ENCODE measurements at places on chromosomes 4 and X.

- DNase-seq: no peak
Measured at GRCh38 chr4:38590046-38590445, 74.0 kb upstream of the KLF3 start.

DNA sequence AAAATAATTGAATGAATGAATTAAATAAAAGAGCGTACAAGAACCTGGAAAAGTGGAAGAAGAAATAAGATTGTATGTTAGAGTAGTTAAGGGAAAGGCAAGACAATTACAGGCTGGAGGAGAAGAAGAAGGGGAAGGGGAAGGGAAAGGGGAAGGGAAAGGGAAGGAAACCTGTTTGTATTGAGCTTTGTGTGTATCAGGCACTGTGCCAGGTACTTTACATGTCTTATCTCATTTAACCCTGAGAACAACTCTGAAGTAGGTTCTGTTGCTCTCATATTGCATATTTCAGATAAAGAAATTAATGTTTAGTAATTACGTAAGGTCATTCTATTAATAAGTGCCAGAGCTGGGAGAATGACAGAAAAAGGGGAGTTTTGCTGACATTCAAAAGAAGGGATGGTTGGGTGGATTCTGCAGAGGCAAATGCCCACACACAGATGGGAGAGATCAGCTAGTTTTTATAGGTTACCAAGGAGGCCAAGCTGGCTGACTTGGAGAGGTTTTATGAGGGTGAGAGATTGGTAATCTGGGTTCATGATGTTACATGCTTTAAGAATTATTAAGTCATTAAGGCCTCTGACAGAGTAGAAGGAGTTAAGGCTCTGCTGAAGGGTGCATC, 92.3 kb upstream of the LCORL start:
- DNase-seq: no peak

GRCh38 chrX:31228909-31229308, 157.1 kb upstream of the FTHL17 start:
- no peak for DNase-seq

GRCh38 chrX:44088510-44089144, 115.4 kb upstream of the NDP start:
- no peak for DNase-seq

- no peak for DNase-seq
Measured at GRCh38 chr4:159526172-159526571, 423.3 kb downstream of the RAPGEF2 start.

GRCh38 chr4:3476936-3477749, 14.0 kb downstream of the DOK7 start:
- no peak for DNase-seq

GRCh38 chr4:145881576-145881975, 57.0 kb downstream of the ZNF827 start:
- DNase-seq: no peak

GRCh38 chr4:2078584-2078983, 19.5 kb downstream of the NAT8L start:
- DNase-seq: no peak

GRCh38 chrX:14718403-14718802, 154.5 kb downstream of the FANCB start:
- DNase-seq: no peak

DNA sequence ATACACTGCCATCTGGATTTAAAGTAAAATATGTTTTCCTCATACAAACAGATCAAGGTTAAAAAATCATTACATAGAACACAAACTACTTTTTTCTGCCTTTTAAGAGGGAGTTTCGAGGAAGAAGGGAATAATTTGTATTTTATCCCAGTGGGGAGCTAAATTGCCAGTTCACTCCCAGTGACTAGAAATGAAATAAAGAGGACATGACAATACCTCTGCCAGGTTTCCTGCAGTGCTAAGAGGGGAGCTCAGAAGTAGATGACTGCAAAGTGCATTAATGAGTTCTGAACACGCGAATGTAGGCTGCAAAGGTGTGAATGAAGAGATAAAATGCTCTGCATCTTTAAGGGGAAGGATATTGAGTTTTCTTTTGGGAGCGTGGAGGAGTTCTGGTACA, 69.7 kb downstream of the SRPX start:
- no peak for DNase-seq

DNA sequence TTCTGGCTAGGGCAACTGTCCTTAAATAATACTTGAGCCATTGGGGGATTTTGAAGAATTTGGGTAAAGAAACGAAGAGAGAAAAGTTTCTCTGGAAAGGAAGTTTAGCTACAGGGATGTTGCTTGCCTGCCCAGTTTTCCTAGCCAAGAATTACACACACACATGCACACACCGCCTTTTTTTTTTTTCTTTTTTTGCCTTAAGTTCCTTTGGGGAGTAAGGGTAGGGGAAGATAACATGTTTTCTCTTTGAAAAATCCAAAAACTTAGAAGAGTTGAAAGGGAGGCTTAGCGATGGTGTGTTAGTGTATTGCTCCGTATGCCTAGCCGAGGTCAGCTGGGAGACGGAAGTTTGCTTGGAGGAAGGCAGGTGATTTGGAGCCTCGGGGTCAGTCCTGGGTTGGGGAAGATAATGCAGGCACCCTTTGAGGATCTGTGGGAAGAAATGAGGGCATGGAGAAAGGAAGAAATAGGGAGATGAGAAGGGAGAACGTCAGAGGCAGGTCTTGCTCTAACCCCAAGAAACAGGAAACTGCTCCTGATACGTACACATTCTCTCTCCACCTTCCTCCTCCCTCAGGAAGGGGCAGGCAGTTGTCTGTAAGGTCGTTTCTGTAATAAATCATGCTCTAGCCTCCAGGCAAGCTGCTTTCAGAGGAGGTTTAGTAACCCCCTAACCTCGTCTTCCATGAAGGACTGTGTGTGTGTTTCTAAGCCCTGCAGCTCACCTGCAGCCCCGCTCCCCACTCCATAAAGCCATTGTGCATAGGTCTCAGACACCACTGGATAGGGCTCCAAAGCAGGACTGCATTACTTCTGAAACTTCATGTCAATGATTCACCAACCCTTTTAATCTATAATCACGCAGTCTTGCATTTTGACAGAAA, 10.5 kb downstream of the KLF3 start:
- DNase-seq: no peak

- DNase-seq: no peak
Measured at GRCh38 chr4:1823545-1823932, 30.4 kb downstream of the FGFR3 start.

DNA sequence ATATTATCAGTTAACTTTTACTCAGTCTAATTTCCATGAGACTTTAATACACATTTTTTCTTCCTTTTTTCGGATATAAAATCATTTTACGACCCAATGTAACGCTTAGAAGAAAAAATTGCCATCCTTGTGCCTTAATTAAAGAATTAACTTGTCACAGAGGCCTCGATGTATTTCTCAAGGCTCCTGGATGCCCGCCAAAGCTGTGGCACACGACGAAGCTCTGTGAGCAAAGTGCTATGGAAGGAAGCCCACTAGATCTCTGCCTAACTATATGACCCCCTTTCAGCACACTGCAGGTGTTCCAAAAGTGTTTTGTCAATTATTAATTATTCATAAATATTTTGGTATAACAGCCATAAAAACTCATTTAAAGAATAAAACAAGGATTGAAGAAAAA, 54.4 kb downstream of the TAPT1 start:
- no peak for DNase-seq

DNA sequence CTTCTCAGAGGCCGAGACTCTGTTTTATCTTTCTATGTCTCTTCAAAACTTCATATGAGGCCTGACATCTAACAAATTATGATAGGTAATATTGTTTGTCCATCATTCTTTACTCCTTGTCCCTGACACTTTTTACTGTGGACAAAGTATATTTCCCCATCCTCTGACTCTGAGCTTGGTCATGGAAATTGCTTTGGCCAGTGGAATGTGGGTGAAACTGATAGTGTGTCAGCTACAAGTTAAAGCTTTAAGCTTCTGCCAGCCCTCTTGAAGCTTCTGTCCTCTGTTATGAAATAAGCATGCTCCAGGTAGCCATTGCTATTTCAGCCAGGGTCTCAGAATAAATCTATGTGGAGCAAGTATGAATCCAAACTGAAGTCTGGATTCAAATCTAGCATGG, 604.6 kb downstream of the BCOR start:
- no peak for DNase-seq

All from caudate nucleus (tissue), 63 donors.